Activated CD8-positive, alpha-beta memory T cell treated with anti-CD3 and anti-CD28 coated beads, Interleukin-2, amount 50 U/mL, for 48 hours (primary cell): ENCODE measurements at places on chromosomes 3 and 15.

GRCh38 chr3:109178708-109179107 is 42.2 kb downstream of the C3orf85 start:
- DNase-seq, result no peak

GRCh38 chr3:72247645-72248388 is 462.9 kb upstream of the PROK2 start:
- no peak for DNase-seq

DNA sequence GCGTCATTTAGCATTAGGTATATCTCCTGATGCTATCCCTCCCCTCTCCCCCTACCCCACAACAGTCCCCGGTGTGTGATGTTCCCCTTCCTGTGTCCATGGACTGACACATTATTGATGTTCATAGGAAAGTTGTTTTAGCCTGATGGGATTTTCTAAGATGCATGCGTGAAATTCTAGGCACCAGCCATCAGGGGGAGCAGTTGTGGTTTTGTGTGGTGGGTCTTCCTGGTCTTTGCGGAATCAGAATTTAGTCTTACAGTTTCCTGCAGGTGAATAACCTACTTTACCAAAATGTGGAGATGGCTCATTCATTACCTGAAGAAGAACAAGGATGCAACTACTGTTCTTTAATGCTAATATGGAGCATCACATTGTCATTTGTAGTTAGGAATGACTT is 455.0 kb upstream of the THBS1 start:
- DNase-seq, result peak; percentile 54

- DNase-seq, result no peak
These were observed 144.7 kb upstream of the ABHD17C start for GRCh38 chr15:80550219-80550907.

GRCh38 chr3:51773529-51774056 is 5.4 kb downstream of the IQCF6 start:
- DNase-seq, result no peak

- no peak for DNase-seq
These were observed 285.6 kb upstream of the COL8A1 start for GRCh38 chr3:99352811-99353210.
